Kidney epithelial cell (primary cell): ENCODE measurements at places on chromosomes 2 and 18. TPM values are rescaled to one million over a fixed set of nuclear protein-coding genes. Genes with fewer than 3 reads are reported as not detected.

STARD6 gene
- total RNA-seq = not detected in 2 replicates

GALNT14 gene
- total RNA-seq = 47.3 and 54.6 TPM in 2 replicates

CHRND gene
- total RNA-seq = not detected in 2 replicates

TMEM37 gene
- 1.2 TPM in 1 of 2 replicates, not detected in the other for total RNA-seq

ZNF521 gene
- 6.0 and 14.5 TPM in 2 replicates for total RNA-seq

VIT gene
- total RNA-seq = not detected in 2 replicates

ACADL gene
- 1.1 and 1.5 TPM in 2 replicates for total RNA-seq

ERCC3 gene
- total RNA-seq = 31.5 and 34.9 TPM in 2 replicates

ADGRF3 gene
- 0.07 and 0.08 TPM in 2 replicates for total RNA-seq

SLC9A4 gene
- total RNA-seq = 2.2 and 3.2 TPM in 2 replicates

PARD3B gene
- total RNA-seq = 6.5 and 6.6 TPM in 2 replicates

NR4A2 gene
- 0.07 and 0.13 TPM in 2 replicates for total RNA-seq

MAL gene
- 9.6 and 19.1 TPM in 2 replicates for total RNA-seq
